ENCODE measurements at places on chromosomes 3 and 15.

DNA sequence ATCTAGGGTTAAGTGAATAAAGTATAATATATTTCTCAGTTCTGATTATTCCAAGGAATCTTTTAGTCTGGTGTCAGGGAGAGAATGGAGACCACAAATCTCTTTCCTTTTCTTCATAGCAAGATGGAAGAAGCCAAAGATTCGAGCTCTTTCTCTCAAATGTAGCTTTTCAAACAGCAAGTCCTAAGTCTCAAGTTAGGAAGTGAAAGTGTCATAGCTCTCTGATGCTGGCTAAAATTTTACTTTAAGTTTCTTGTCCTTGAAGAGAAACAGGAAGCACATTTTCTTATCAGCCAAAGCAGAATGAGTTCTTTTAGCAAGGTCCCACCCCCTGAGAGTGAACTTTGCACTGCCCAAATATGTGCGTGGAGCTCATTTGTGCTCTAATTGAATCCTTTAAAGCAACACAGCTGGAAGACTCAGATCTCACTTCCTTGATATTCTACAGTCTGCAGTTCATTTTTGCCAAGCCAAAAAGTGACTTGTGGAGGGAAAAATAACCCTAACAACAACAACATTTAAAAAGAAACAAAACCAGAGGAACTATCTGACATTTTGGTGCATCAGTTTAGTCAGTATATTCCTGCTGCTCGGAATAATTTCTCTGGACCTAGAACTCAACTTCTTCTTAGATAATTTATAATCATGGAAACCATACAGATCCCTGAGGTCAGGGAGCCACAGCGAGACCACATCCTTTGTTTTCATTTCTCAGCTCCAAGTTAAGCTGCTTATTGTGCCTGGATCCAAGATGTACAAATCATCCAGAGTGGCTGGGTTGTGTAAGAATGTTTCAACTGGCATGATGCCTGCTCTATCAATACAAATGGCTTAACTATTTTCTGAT, 238.7 kb upstream of the P2RY1 start:
- peak; percentile 68 for DNase-seq

DNA sequence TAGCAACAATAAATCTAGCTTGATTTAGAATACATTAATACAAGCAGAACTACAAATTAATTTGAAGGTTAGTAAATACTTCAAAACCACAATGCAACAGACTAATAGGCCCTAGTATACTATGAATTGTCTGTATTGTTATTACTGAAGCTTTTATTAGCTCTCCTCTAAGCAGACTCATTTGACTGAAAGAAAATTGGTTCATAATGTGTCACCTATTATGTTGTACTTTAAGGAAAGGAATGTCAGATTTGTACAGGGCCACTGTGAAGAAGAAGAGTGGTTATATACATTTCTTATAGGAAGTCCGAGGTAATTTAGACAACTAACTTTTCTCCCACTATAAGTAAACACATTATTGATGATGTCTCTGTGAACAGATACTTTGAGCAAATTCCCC, 954.5 kb downstream of the ZPLD1 start:
- no peak for DNase-seq

- DNase-seq, result no peak
Measured at GRCh38 chr15:101244889-101245668, 6.8 kb downstream of the CHSY1 start.

- DNase-seq, result no peak
Measured at GRCh38 chr3:174417573-174417972, 441.6 kb upstream of the NAALADL2 start.

GRCh38 chr15:89784686-89784960, 8.5 kb downstream of the MESP2 start:
- DNase-seq, result no peak

DNA sequence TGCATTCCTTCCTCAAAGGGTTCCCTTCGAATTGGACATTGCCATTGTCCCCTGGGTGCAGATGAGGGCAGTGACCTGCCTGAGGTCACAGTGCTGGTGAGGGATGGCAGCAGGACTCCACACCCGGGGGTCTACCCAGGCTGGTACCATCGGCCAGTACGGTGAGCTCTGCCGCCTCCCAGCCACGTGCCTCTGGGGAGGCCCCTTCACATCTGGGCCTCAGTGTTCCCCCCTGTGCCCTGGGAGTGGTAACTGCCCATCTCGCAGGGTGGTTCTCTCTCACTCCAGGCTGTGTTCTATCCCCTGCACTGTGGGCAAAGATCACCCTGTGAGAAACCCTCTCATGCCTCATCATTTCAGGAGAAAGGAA, 99.4 kb upstream of the IQSEC1 start:
- DNase-seq, result no peak
